Stimulated activated CD4-positive, alpha-beta T cell treated with anti-CD3 and anti-CD28 coated beads, Interleukin-1b, Interleukin-23, amount 100 ng/mL, for 1 hour (primary cell): ENCODE measurements at places on chromosomes 4 and X.

DNA sequence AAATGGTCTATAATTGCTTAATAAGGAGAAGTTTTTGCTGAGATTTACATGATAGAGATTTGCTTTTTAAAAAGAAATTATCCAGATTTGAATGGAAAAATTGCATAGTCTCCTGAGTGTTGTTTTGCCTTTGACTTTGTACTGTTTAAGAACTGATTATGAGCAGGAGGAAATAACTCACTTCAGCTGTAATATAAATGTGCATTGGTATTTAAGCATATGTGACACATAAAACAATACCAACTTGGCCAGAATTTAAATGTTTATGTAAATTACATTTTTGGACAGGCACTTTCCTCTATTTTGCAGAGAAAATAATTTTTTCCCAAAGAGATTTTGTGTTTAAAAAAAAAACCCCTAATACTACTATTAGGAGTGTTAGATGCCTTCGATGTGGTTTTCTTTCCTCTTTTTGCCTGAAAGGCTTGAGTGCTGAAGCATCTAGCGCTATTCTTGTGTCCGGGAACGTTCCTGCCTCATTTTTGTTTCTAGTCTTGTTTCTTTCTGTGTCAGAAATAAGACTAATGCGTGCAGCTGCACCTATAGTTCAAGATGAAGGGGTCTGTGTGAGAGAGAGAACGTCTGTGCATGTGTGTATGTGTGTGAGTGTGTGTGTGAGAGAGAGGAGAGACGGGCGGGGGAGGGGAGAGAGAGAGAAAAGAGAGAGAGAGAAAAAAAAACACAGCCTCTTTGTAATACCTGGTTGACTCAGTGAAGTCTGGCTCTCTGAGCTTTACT lies 60.8 kb downstream of the TBL1X start:
- no peak for DNase-seq

- no peak for DNase-seq
These were observed 149.5 kb downstream of the PJA1 start for GRCh38 chrX:69015564-69016292.

DNA sequence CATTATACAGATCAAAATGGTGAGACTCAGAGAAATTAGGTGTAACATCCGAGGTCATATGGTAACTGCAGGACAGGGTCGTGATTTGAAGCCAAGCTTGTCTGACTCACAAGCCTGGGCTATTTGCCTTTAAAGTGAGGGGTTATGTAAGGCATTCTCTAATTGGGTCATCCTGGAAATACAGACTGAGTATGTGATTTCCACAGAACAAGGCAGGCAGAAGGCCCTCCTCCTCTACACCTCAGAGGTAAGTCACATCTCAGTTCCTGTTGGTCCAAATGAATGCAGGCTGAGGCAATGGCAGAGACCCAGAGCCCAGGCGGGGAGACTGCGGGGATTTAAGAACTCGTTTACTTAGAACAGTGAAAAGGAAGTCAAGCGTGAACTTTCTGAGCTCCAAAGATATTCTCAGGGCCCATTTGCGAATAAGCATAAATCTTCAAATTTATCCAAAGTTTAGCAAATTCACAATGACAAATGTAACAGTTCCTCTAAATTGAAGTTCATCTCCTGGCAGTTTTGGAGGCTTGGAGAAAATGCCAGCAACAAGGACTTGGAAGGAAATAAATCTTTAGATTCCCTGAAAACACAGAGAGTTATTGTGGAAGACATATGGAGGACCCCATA lies 153.3 kb downstream of the LDB2 start:
- no peak for DNase-seq

GRCh38 chr4:108840426-108840975 lies 77.6 kb upstream of the ETNPPL start:
- DNase-seq: no peak

- no peak for DNase-seq
These were observed 14.7 kb upstream of the DCHS2 start for GRCh38 chr4:154506253-154506652.

DNA sequence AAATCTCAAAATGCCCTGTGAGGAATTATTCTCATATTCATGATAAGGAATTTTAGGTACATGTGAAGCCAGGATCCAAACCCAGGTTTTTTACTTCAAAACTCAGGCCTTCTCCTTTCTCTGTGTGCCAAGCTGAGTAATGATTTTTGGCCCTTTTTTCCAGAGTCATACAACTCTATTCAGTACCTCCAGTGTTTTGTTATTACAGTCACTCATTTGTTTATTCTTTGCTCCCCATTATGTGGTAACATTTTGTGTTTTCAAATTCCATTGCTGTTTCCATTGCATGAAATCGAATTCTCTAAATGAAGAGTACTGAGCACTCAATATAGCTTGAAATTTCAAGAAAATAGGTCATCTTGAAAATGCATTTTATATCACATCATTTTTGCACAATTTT lies 315.4 kb downstream of the NR3C2 start:
- no peak for DNase-seq

DNA sequence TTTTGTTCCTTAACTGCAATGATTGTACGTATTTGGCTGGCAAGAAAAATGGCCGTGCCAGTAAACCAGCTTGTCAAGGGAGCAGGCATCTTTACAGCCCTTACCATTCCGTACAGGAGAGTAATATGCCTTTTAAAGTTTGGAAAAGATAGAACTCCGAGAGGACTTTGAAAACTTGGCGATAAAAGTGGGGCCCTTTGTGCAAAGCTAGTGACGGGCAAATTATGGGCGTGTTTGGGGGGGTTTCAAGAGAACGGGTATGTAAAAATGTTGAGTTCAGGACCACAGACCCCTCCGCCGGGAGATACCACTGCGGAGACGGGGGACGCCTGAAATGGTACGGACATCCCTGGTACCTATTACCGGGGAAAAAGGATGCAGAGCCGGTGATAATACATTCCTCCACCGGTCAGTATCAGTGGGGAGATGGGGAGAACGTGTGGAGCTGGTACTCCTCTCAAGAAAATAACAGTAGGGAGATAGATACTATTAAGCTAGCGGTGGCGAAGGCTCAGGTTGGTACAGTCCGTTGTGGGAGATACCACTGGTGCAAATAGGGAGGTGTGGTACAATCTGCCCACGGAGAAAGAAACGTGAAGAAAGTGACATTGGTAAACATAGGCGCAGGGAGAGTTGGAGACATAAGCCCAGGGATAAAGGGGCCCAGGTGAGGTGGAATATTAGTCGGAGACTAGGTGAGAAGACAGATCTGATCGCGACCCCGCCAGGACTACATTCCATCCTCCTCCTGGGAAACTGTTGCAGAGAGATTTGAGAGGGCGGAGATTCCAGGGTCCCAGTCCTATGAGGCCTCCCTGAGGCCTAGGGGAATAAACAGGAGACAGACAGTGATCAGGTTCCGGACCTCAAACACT lies 14.5 kb downstream of the SPACA5 start:
- DNase-seq: peak; percentile 52

GRCh38 chr4:155694100-155694785 lies 27.6 kb downstream of the GUCY1A1 start:
- DNase-seq: no peak

GRCh38 chr4:83267830-83268475 lies 16.6 kb downstream of the COQ2 start:
- DNase-seq: no peak

GRCh38 chr4:152807294-152807829 lies 27.6 kb downstream of the ARFIP1 start:
- no peak for DNase-seq

- no peak for DNase-seq
These were observed 19.9 kb downstream of the TACC3 start for GRCh38 chr4:1741208-1741607.

DNA sequence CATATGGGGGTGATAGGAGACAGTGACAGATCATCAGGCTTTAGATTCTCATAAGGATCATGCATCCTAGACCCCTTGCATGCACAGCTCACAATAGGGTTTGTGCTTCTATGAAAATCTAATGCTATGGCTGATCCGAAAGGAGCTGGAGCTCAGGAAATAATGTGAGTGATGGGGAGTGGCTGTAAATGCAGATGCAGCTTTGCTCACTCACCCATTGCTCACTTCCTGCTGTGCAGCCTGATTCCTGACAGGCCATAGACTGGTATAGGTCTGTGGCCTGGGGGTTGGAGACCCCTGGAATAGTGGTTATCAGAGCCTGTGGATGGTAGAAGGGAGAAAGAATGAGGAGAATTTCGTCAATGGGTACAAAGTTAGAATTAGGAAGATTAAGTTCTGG lies 2751.1 kb downstream of the ARAP2 start:
- DNase-seq: no peak

DNA sequence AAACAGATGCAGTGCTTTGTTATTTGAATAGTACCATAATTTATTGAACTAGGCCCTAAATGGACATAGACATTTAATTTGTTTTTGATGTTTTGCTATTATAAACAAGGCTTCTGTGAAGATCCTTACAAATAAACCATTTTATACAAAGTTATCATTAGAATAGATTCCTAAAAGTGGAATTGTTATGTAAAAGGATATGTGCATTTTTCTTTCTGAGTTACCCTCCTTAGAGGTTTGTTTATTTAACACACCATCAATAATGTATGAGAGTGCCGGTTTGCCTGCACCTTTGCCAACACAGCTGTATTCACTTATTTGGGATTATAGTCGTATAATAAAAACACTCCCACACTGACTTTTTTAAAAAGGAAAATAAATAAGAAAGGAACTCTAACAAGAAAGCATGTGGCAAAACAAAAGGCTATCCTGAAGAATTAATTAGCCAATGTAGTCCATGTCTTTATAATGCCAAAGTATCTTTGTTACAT lies 84.8 kb downstream of the PAK3 start:
- DNase-seq: no peak

DNA sequence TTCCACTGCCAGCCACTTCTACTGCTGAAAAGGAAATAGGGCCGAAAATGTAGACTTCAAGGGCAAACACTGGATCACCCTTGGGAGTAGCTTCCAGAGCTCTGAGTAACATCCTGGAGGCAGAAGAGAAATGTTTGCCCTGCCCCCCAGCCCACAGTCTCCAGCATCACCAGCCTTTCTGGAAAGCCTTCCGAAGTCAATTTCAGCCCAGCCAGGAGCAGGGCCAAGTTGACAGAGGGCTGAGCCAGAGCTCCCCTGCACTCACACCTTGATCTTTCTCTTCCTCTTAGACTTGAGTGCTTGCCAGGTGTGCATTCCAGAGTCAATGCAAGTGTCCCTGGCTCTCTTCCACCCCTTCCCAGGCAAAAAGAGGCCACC lies 35.2 kb downstream of the SLC25A5 start:
- no peak for DNase-seq

- no peak for DNase-seq
These were observed 8.7 kb downstream of the CLRN2 start for GRCh38 chr4:17523662-17524061.

- no peak for DNase-seq
These were observed 134.5 kb downstream of the BTC start for GRCh38 chr4:74659576-74660411.

GRCh38 chr4:99468889-99469288 lies 33.7 kb upstream of the ADH7 start:
- DNase-seq: no peak

DNA sequence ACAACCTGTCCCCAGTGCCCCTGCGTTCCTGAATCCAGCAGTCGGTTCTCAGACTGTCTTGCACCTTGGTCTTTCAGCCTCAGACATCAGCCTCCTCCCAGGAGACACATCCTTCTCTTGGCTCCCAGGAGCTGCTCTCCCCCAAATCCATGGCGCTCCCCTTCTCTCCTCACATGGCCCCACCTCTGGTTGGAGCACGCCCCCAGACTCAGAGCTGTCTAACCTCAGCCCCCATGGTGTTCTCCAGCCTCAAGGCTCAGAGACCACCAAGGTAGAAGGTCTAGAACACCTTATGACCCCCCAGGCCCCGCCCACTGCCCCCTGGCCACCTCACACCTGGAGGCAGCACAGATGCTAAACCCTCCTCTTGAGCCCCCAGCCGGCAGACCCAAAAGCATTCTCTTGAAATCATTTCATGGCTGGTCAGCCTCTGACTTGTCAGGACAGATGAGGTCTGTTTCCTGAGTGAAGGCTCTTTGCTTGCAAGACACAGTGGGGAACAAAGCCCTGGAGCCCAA lies 47.9 kb downstream of the ADRA2C start:
- no peak for DNase-seq

DNA sequence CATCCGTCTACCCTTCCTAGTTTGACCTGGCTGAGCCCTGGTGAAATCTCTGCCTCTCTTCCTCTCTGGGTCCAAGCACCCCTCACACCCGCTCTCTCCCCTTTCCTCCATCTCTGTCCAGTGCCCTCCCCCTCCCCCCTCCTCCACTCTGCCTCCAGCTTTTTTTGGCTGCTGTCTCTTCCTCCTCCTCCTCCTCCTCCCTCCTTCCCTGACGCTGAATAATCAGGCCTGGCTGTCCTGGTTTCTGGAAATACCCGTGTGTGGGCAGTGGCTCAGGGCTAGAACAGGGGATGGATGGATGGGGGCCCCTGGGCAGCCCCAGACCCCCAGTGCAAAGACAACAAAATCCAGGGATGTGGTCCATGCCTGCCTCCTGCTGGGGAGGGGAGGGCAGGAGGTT lies 4.7 kb upstream of the SYP start:
- DNase-seq: no peak

GRCh38 chr4:76747563-76747962 lies 150.4 kb downstream of the SOWAHB start:
- no peak for DNase-seq

GRCh38 chrX:13638826-13639225 lies 14.1 kb upstream of the TCEANC start:
- no peak for DNase-seq

- no peak for DNase-seq
These were observed 2666.6 kb downstream of the PCDH7 start for GRCh38 chr4:33386764-33387163.

DNA sequence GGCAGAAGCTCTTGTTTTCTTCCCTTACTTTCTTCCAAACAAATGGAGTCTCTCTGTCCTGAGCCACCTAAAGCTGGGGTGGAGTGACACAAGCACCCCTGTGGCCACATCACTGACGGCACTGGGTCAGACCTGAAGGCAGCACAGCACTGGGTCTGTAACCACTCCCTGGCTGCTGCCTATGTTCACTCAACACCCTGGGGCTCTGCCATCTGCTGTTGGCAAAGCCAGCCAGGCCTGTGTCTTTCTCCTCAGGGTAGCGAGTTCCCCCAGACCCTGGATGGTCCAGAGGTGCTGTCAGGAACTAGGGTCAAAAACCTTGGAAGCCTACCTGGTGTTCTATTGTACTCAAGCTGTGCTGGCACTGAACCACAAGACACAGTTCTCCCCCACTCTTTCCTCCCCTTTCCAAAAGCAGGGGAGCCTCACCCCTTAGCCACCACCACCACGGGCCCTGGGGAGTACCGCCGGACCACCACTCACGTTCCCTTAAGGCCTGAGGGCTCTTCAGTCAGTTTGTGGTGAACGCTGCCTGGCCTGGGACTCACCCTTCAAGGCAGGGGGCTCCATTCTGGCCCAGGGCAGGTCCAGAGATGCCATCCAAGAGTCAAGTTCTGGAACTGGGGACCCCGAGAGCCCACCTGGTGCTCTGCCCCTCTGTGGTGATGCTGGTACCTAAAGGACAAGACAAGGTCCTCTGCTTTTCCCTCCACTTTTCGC lies 31.5 kb downstream of the TMEM271 start:
- no peak for DNase-seq

DNA sequence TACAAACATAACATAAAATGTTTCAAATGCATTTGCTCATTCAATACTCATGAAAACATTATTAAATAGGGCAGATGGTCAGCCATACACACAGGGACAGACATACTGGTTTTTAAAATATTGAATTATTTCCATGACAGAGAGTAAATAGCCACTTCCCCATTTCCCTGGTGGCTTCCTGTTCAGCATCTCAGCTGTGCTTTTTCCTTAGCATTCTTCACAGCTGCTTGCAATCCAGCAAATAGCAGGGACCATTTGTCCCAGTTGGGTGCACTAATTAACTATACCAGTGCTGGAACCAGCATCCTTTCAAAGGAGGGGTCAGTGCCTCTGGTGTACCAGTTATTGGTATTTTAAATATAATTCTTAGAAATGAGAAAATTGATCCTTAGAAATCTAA lies 964.7 kb downstream of the RAB28 start:
- DNase-seq: no peak
